MM.1S (cell line): ENCODE measurements at places on chromosomes 7 and 10.

DNA sequence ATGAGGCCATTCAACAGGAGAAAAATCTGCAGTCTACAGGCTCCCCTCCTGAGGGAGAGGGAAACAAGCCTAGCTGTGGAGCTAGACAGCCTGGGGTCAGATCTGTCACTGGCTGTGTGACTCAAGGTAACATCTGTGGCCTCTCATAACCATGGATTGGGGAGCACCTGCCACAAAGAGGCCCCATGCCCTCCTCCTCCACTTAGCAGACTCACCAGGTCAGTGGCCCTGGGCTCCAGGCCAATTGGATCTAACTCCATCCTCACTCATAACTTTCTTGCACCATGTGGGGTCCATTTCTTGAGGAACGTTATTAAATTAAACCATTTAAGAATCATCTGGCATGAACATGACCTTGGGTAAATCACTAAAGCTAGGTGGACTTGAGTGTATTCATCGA, 1.8 kb downstream of the GDF10 start:
- no peak for DNase-seq

GRCh38 chr7:2211259-2211880, 21.4 kb downstream of the MAD1L1 start:
- no peak for DNase-seq

DNA sequence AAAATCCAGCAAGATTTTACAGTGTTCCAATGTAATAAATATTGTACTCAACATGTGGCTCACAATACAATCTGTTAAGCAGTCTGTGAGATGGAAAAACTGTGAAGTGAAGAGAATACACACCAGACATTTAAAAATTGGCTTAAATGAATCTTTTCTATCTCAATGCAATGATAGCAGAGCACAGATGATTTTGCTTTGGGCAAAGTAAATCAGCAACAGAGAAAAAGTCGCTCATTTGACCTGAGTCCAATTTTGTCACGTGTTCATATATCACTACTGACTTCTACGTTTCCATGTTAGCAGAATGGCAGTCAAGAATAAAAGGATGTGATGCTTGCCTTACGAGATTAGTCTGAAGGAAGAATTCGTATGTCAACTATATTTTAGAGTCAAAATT, 506.7 kb downstream of the POM121L12 start:
- DNase-seq, result no peak

- no peak for DNase-seq
These were observed 73.0 kb downstream of the XRCC2 start for GRCh38 chr7:152602962-152603361.

DNA sequence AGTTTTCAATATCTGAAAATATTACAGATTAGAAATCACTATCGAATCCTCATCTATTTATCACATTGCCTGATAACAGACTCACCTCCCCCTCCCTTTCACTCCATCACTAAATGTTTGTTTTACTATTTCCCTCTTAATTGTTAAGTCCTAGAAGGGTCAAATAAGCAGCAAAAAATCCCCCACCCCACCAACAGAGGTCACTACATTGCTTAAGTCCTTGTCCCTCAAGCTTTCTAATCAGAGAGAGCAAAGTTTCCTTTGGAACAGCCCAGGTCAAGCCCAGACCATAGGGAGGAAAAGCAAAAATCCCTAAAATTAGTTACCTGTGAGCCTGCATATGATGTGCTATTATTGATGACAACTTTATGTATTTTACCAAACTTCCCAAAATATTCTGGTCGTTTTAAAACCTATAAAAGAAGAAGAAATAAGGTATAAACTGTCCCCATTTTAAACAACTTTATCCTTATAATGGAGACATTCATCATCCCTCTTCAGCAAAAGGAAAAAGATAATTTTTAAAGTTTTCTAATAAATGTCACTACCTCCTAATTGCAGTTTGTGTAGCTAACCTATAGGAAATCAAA, 95.0 kb downstream of the CNOT4 start:
- peak; percentile 65 for DNase-seq

- no peak for DNase-seq
These were observed 46.4 kb downstream of the CSTF2T start for GRCh38 chr10:51653025-51653424.

GRCh38 chr7:151600331-151600730, 80.6 kb upstream of the RHEB start:
- DNase-seq, result no peak

DNA sequence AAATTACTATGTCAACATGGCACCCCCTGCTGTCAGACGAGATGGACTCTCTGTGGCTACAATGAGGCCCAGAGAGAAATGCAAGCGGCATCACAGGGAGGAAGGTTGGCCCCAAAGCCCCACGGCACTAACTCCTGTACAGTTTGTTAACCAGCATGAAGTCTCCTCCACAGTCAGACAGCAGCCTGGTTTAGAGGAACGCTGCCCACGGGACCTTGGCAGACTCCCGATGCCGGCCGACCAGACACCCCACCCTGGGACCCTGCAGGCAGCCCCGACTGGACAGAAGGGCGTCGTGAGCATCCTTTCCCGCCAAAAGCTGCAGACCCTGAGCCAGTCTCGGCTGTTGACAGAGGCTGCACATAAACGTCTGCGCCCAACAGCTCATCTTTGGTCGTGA, 158.8 kb downstream of the DIP2C start:
- no peak for DNase-seq

DNA sequence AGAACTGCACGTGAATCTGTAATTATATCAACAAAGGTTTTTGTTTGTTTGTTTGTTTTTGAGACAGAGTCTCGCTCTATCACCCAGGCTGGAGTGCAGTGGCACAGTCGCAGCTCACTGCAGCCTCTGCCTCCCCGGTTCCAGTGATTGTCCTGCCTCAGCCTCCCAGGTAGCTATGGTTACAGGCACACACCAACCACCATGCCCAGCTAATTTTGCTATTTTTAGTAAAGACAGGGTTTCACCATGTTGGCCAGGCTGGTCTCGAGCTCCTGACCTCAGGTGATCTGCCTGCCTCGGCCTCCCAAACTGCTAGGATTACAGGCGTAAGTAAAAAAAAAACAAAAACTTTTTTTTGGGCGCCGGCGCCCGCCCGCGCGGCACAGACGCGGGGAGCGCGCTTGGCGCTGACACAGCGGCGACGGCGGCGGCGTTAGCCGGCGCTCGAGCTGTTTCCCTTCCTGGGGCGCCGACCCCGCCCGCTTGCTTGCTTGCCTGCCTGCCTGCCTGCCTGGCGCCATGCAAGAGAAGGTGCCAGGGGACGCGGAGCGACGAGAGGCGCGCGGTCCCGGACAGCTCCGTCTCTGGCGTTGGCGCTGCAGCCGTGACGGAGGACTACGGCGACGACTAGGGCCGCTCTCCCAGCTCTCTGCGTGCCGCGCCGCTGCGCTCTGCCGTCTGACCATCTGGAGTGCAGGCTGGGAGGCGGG, 171.4 kb upstream of the NUPR2 start:
- no peak for DNase-seq

DNA sequence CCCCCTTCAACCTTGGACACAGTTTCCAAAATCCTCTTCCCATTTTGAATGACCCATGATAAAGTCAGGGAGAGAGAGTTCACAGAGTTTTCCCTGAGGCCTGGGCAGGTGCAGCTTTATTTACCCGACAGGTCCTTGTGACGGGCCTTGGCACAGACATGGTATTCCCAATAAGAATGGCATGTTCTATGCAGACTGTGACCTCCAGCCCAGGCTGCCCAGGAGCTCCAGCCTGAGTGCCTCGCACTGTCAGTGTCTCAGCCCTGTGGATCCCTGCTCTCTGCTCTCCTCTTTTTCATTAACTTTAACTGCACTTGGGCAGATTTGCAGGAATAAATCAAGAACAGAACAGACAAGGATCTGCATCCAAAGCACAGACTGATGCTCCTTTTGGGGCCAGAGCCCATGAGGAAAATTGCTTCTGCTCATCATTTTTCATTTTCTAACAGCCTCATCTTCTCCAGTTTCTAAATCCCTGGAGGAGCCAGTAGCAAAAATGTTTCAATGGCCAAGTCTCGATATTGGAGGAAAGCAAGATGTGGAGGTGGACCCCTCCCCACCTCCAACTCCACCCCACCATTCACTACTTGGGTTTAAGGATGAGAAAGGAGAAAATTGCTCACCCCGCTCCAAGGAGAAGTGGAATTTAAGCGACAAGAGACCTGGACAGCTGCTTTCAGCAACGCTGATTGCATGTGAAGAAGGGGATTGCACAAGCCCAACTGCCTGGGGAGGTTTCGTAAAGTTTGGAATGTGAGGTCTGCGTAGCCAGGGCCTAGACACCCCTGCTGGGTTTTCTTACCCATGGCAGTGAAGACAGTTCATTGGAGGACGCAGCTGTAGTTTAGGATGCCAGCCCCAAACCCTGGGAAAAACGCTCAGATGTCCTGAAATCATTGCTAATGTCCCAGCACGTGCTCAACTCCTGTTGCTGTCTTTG, 225.9 kb downstream of the WDR11 start:
- DNase-seq, result no peak

DNA sequence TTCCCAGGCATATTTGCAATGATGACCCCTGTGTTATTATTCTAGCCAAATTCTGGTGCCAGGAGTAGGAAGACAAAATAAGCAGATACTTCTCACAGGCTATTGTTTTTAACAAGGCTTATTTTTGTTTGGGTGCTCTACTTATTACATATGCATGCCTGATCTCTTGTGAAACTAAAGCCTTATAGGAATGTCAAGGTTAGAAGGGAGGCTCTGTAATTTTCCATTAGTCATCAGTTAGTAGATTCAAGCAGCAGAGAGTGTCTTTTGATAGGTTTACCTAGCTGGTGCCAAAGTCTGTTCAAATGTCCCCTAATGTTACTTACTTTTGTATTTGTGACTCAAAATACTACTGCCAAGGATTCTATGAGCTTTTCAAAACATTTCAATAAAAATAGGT, 11.7 kb upstream of the TMEM106B start:
- no peak for DNase-seq
